ENCODE measurements at places on chromosomes 7 and 10. TPM values are rescaled to one million over a fixed set of nuclear protein-coding genes. Genes with fewer than 3 reads are reported as not detected.

The NUTM2E gene
- not detected for total RNA-seq

DNA sequence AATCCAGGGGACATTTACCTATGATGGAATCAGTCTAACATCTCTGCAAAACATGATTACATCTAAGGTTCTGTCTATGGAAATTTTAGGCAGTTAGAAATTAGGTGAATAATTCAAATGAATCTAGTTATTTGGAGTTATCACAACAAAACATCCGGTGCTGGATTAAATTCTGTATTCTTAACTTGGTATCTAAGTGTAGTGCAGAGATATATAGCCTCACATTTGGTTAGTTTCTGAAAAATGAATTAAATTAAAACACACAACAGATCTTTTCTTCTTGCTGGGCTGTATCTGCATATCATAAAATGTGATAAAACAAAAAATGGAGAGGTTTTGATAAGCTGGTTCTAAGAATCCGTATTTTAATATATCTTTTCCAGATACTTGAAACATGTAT lies 354.1 kb downstream of the PCLO start:
- no peak for DNase-seq

The NXPH1 gene
- not detected for total RNA-seq

The OR2A1 gene
- not detected for total RNA-seq

The C7orf33 gene
- not detected for total RNA-seq

The SP8 gene
- not detected for total RNA-seq

GRCh38 chr7:107234436-107234835 lies 65.6 kb downstream of the HBP1 start:
- no peak for DNase-seq

- no peak for DNase-seq
These were observed 52.3 kb upstream of the SLC35B4 start for GRCh38 chr7:134368851-134369544.

Data from upper lobe of right lung (tissue), 1 donor.